ENCODE measurements at places on chromosomes 2 and 18. TPM values are rescaled to one million over a fixed set of nuclear protein-coding genes. Genes with fewer than 3 reads are reported as not detected.

SOWAHC gene
- polyA plus RNA-seq, result 6.5 TPM

GPR17 gene
- polyA plus RNA-seq, result 2.9 TPM

RAB27B gene
- polyA plus RNA-seq, result 0.30 TPM

POMC gene
- 2.9 TPM for polyA plus RNA-seq

LIMS3 gene
- polyA plus RNA-seq, result 1.8 TPM

AKAIN1 gene
- not detected for polyA plus RNA-seq

DOK6 gene
- polyA plus RNA-seq, result 2.9 TPM

NEB gene
- 1,512 TPM for polyA plus RNA-seq

STEAP3 gene
- 25.5 TPM for polyA plus RNA-seq

CPLX4 gene
- not detected for polyA plus RNA-seq

PDE11A gene
- polyA plus RNA-seq, result 0.40 TPM

REG1B gene
- polyA plus RNA-seq, result not detected

RBM44 gene
- polyA plus RNA-seq, result 0.93 TPM

ANXA4 gene
- polyA plus RNA-seq, result 28.3 TPM

PMAIP1 gene
- 50.3 TPM for polyA plus RNA-seq

UGT1A4 gene
- polyA plus RNA-seq, result not detected

GALNT14 gene
- polyA plus RNA-seq, result 1.5 TPM

CHST9 gene
- polyA plus RNA-seq, result 0.10 TPM

DTNA gene
- polyA plus RNA-seq, result 94.7 TPM

VSNL1 gene
- 7.0 TPM for polyA plus RNA-seq

SERPINB12 gene
- 1.3 TPM for polyA plus RNA-seq

RALBP1 gene
- 43.5 TPM for polyA plus RNA-seq
